ENCODE measurements at places on chromosomes 7 and 10.

DNA sequence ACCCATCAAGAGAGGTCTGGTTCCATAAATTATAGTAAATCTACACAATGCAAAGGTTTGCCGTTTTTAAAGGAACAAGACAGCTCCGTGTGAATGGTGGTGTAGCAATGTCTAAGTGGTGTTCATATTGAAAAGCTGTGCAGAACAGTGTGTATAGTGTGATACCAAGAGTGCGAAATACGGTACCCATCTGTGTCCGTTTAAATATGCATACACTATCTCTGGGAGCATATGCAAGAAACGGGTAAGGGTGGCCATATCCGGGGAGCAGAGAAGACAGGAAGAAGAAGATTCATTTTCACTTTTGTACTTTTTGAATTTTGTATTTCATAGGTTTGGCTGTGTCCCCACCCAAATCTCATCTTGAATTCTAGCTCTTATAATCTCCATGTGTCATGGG, 102.0 kb downstream of the CCDC3 start:
- DNase-seq = no peak

DNA sequence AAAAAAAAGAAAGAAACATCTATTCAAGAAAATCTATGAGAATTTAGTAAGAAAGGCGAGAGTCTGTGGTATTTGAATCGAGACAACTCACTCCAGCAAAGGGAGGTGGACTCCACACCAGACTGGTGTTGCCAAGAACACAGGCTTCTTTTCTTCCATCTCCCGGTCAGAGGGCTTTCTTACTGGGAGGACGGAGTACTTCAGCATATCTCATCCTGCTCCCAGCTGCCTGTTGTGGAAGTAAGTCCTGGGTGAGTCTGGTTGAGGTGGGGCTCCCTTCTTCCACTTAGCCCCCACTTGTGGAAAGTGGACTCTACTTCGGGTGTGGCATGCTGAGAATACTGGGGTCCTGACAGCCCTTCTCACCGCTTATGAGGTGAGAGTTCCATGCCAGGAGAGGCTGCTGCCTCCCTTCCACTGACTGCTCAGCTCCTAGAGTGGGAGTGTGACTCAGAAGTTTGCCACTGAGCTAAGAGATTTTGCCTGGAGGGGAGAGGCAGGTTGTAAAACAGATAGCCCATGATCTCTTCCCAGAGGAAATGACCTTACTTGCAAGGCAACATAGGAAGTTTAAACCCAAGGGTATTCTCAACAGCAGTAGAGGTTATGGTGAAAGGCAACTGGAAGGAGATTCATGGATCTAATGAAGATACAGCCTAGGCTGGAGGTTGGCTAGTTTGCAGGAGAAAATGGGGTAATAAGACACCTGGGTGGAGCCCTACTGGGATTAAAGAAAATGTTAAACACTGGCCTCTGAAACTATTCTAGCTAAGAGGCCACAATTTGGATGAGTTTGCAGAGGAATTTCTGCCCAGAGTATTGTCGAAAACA, 3.5 kb upstream of the NACAD start:
- DNase-seq = no peak

DNA sequence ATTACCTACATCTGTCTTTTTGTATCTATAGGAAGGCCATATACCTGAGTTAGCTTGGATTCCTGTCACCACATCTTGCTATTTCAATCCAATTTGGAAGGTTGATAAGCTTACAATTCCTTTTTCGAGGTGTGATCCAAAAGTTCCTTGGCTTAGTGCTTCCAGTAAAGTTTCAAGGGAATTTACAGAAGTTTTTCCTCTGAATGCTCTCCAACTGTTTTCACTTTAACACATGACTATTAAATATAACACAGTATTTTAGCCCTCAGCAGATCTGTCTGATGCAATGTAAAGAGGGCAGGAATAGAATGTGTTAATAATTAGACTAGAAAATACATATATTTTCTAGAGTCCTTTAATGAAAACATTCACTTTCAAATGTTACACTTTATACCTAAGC, 171.4 kb downstream of the DKK1 start:
- DNase-seq = no peak

- no peak for DNase-seq
Measured at GRCh38 chr10:86163522-86164173, 202.9 kb downstream of the GRID1 start.

- DNase-seq = no peak
Measured at GRCh38 chr10:6986927-6987326, 406.9 kb upstream of the PRKCQ start.

GRCh38 chr7:22765609-22766008, 38.6 kb downstream of the IL6 start:
- no peak for DNase-seq

DNA sequence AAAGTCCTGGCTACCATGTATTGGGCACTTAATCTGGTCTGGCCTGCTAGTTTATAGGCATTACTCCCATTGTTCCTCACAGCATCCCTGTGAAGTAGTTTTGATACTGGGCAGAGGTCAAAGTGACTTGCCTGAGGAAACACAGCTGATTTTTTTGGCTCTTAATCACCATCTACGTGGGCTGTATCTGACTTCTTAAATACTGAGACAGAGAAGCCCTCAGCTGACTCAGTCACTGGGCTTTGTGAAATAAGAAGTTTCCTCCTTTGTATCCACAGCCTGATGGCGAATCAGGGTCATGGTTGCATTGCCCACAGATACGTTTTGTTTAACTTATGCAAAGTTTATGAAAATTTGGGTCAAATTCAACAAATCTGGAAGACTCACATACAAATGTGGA, 13.2 kb downstream of the TACR2 start:
- no peak for DNase-seq

GRCh38 chr7:47505312-47506007, 76.5 kb downstream of the TNS3 start:
- DNase-seq = no peak

- no peak for DNase-seq
Measured at GRCh38 chr7:28418311-28418710, 6.0 kb downstream of the CREB5 start.

GRCh38 chr10:122962405-122962804, 8.4 kb upstream of the C10orf88 start:
- DNase-seq = no peak

DNA sequence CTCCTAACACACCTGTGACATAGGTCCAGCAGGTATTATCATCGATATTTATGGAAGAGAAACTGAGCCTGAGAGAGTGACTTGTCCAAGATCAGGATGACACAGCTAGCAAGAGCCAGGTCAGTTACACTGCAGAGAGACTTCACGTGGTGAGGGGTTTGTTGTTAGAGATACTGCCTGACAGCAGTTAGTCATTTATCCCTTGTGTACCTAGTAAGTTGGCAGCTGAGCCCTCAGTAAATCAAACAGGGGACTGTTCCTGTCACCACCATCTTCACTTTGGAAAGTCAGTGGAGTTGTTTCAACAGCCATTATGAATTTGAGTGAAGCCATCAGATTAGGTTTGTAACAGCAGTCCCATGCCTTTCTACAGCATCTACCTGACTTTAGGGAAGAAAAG, 87.5 kb upstream of the GATA3 start:
- DNase-seq = no peak

GRCh38 chr10:17548162-17548561, 69.0 kb downstream of the HACD1 start:
- DNase-seq = no peak

GRCh38 chr10:42754155-42755027, 28.2 kb upstream of the BMS1 start:
- DNase-seq = no peak

DNA sequence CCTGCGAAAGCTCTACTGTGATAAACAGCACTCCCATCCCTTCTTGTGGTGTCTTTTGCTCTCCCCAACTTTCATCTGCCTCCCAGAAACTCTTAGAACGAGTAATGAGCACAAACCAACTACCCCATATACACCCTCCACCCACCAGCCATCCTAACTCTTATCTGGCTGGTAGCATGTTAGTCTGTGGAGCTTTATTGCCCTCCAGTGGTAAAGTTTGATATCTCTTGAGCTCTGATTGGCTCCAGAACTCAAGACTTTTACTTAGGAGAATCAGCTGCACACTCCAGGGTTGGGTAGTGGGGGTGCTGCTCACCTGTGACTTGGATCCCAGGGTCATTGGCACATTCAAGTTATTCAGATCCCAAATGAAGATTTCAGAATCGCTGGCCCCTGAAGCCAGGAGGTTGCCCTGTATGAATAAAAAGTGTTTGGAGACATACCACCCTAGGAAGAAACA, 10.9 kb downstream of the SEC31B start:
- DNase-seq = peak; percentile 55

DNA sequence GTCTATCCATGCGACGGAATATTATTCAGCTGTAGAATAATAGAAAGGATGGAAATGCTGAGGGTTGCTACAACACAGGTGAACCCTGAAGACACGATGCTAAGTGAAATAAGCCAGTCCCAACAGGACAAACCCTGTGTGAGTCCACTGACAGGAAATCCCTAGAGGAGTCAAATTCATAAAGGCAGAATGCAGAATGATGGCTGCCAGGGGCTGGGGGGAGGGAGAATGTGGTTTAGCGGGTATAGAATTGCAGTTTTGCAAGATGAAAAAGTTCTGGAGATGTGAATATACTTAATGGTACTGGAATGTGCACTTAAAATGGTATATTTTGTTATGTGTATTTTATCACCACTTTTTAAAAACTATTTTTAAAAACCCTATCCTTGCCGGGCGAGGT, 36.9 kb upstream of the DOCK1 start:
- DNase-seq = no peak

DNA sequence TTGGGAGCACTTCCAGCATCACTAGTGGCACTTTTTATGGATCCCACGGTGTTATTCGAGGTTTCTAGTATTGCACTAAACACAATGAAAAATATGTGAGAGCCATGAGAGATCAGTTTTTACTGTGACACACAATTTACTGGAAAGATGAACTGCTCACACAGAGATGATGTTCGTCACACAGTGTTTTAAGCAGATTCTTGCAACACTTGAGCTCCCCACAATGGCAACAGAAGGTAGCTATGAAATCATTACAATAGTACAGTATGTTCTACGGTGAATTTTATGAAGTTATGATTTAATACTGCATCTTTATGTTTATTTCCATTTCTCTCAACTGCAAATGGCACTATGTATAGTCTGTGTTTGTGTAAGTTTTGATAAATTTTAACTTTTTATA, 27.4 kb upstream of the ENTPD1 start:
- DNase-seq = no peak

- DNase-seq = no peak
Measured at GRCh38 chr7:89666136-89666835, 488.0 kb upstream of the STEAP1 start.

DNA sequence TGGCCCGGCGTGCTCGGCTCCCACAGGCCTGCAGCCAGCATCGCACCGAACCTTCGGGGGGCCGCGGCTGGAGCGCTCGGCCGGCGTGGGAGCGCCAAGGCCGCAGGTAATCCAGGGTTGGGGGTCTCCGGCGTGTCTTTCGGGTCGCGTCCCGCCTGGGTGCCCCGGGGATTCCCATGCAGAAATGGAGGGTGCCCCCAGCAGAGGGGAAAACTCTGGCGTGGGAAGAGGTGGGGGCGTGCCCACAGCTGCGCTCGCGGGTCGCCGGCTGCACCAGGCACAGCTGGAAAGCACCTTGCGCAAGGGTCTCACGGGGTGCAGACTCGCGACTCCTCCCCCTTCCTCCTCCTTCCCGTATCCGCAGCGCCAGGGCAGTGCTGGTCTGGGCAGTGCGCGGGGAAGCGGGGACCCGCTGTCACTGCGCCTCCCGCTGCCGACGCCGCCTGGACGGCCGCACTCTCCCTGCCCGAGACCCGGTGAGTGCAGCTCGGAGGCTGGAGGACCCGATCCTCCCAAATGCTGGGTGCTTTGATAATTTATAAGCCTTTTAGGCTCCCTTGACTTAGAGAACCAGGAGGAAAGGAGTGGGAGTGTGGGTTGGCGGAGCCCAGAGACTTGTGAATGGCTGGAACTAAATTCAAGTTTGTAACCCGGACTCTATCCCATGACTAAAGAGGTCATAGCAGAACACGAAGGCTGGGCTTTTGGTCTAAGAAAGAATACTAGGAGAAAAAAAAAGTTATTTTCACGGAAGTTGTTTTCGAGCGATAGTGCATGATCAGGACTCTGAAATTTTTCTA, 489 bp downstream of the MAP3K8 start:
- peak; percentile 68 for DNase-seq

GRCh38 chr10:15245530-15245929, 77.0 kb upstream of the NMT2 start:
- no peak for DNase-seq

- DNase-seq = no peak
Measured at GRCh38 chr10:672203-672602, 17.3 kb downstream of the DIP2C start.

DNA sequence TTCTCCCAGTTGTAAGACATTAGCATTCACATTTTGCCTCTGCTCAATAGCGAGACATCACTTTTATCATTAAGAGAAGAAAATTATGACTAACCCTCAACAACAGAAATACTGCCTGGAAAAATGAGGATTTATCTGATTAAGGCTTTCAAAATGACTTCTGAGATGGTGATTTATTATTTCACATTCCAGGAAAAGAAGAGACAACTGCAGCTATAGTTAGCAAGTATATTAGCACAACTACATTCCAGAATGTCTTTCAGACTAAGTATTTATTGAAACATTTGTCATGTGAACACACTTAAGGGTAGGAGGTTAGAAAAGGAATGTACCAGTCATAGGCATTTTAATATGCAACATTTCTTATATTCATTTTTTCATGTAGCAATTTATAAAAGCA, 162.0 kb downstream of the IQUB start:
- DNase-seq = no peak

DNA sequence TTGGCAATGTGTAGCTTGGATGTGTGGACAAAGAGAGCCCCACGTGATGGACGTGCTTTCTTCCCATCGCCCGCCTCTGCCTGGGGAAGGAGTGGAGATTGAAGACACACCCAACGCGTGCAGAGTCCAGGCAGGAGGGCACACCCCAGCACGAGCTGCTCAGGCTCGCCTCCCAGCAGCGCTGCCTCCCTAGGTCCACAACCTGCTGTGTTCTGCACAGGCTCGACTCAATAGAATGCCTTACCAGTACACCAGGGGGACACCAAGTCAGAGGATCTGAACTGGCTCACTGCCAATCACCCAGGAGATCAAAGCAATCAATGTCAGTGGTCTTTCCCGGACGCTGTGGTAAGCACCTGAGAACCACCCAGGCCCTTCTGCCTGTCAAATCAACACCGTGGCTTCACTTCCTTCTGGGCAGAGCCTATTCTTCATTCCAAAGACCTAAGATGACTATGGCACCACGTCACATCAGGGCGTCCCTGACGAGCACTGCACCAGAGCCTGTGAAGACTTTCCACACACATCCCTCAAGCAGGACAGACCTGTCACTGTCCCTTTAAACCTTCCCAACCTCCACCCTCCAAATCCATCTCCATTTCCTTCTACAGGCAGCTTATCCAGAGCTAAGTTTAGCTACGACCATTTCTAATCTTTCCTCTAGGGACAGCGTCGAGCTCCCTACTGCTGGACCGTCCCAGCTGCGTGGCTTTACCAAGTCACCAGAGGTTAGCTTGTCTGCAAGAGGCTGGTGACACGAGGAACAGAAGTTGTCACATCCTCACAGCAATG, 72.3 kb downstream of the AMZ1 start:
- peak; percentile 27 for DNase-seq
